ENCODE measurements at places on chromosomes 7 and 10. TPM values are rescaled to one million over a fixed set of nuclear protein-coding genes. Genes with fewer than 3 reads are reported as not detected.

- H3K4me3 ChIP-seq: no peak overlapping the region
- H3K36me3 ChIP-seq: peaks cover 20% of the 10 kb centered on the region
- no peaks in the 10 kb centered on the region for H3K4me1 ChIP-seq
- no peak for DNase-seq
- H3K27ac ChIP-seq: no peak overlapping the region
Observed at GRCh38 chr10:32031920-32032319, 24.3 kb downstream of the KIF5B start.

GRCh38 chr7:128166603-128167041 is 74.5 kb upstream of the LEP start:
- H3K27me3 ChIP-seq: peaks cover 51% of the 10 kb centered on the region
- DNase-seq: peak; percentile 11

Gene NANOS1
- total RNA-seq: 0.91 TPM

Gene TDRD1
- 0.37 TPM for total RNA-seq

- no peaks in the 10 kb centered on the region for H3K4me1 ChIP-seq
- H3K36me3 ChIP-seq: no peaks in the 10 kb centered on the region
- no peaks in the 10 kb centered on the region for H3K27me3 ChIP-seq
- H3K27ac ChIP-seq: no peak overlapping the region
- no peak overlapping the region for H3K4me3 ChIP-seq
Observed at GRCh38 chr7:93933156-93933555, 11.6 kb downstream of the GNG11 start.

GRCh38 chr7:45387837-45388236 is 186.3 kb upstream of the ADCY1 start:
- no peaks in the 10 kb centered on the region for H3K27me3 ChIP-seq
- H3K4me3 ChIP-seq: no peak overlapping the region
- no peaks in the 10 kb centered on the region for H3K36me3 ChIP-seq
- H3K27ac ChIP-seq: no peak overlapping the region
- no peak for DNase-seq

Gene GDF10
- 30.3 TPM for total RNA-seq

DNA sequence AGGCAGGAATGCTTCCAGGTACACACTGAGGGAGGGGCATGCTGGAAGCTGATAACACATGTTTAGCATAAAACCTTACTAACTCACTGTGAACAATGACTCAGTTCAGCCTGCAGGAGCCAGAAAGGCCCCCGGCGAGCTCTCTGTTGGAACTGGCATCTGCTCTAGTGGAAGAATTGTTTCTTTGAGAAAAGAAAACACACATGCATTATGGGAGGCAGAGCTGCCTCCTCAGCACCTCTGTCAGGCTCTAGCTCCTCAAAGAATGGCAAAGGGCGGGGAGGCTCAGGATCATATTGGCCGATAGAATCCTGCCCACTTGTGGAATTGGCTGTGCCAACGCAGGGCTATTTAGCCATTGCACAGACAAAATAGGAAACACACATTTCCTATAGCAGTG is 338.3 kb downstream of the CXCL12 start:
- peaks cover 7% of the 10 kb centered on the region for H3K4me1 ChIP-seq
- H3K27me3 ChIP-seq: no peaks in the 10 kb centered on the region
- no peak for DNase-seq
- H3K4me3 ChIP-seq: no peak overlapping the region

GRCh38 chr7:89966067-89966664 is 188.1 kb upstream of the STEAP1 start:
- no peak for DNase-seq
- H3K36me3 ChIP-seq: no peaks in the 10 kb centered on the region
- H3K27ac ChIP-seq: no peak overlapping the region
- no peak overlapping the region for H3K4me3 ChIP-seq

GRCh38 chr7:1071731-1072254 is 16.1 kb upstream of the GPER1 start:
- no peaks in the 10 kb centered on the region for H3K27me3 ChIP-seq
- no peaks in the 10 kb centered on the region for H3K36me3 ChIP-seq
- H3K27ac ChIP-seq: no peak overlapping the region
- no peak for DNase-seq
- no peaks in the 10 kb centered on the region for H3K4me1 ChIP-seq
- H3K4me3 ChIP-seq: no peak overlapping the region

DNA sequence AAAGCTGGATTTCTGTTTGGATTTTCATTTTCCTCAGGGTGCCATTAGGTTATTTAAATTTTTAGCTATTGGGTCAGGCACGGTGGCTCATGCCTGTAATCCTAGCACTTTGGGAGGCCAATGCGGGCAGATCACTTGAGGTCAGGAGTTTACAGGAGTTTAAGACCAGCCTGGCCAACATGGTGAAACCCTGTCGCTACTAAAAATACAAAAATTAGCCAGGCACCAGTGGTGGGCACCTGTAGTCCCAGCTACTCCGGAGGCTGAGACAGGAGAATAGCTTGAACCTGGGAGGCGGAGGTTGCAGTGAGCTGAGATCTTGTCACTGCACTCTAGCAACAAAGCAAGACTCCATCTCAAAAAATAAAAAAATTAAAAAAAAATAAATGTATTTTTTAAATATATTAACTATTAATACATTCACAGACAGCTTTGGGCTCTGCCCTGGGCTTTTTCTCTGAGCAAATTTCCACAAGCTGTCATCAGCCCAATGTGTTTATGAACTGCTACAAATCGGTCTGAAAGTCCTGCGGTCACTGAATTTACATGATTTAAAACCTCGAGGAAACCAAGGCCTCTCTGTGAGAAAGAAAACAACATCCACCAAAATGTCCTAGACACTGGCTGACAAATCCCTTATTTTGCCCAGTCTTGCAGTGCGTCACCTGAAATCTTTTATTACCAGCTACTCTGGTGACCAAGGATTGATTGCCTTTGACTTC is 19.2 kb upstream of the PLEKHS1 start:
- peaks cover 8% of the 10 kb centered on the region for H3K4me1 ChIP-seq
- no peak overlapping the region for H3K4me3 ChIP-seq
- no peaks in the 10 kb centered on the region for H3K27me3 ChIP-seq
- H3K36me3 ChIP-seq: peaks cover 20% of the 10 kb centered on the region
- H3K27ac ChIP-seq: no peak overlapping the region
- no peak for DNase-seq

Gene TMEM229A
- total RNA-seq: not detected

DNA sequence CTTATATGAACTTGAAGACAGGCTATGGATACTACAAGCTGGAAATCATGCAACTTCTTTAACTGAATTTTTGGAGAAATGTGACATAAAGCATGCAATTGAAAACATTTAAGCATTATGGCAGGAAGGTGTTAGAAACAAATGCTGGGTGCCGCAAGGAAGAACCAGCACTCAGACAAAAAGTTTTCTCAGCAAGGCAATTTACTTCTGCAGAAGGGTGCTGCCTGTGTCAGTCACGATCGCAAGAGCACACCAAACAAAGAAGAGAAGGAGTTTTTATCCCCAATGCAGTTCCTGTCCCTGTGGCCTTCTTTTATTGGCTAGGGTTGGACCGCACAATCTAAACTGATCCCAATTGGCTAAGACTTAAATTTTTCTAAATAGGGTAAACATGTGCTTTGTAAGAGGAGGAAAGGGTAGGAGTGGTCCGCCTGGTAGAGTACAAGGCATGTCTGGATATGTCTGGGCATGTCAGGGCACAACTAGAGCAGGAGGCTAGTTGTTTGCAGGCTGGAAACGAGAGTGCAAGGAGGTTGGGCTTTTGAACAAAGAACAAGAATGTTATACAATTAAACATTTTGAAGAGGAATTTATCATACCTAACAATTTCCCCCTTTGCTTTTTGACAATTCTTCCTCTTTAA is 109.6 kb upstream of the FAM3C start:
- no peak overlapping the region for H3K27ac ChIP-seq
- DNase-seq: no peak
- H3K27me3 ChIP-seq: no peaks in the 10 kb centered on the region
- no peaks in the 10 kb centered on the region for H3K36me3 ChIP-seq

Gene LARP4B
- 133 TPM for total RNA-seq

Gene LCOR
- 28.3 TPM for total RNA-seq

- H3K27ac ChIP-seq: no peak overlapping the region
- H3K27me3 ChIP-seq: no peaks in the 10 kb centered on the region
- no peaks in the 10 kb centered on the region for H3K4me1 ChIP-seq
- H3K36me3 ChIP-seq: no peaks in the 10 kb centered on the region
- no peak overlapping the region for H3K4me3 ChIP-seq
- peak; percentile 6 for DNase-seq
Observed at GRCh38 chr10:121681997-121682687, 83.9 kb upstream of the FGFR2 start.

- DNase-seq: peak; percentile 14
- H3K36me3 ChIP-seq: no peaks in the 10 kb centered on the region
- H3K27me3 ChIP-seq: no peaks in the 10 kb centered on the region
Observed at GRCh38 chr7:90250601-90251303, 5.8 kb downstream of the CFAP69 start.

Gene SLC26A3
- 0.31 TPM for total RNA-seq

DNA sequence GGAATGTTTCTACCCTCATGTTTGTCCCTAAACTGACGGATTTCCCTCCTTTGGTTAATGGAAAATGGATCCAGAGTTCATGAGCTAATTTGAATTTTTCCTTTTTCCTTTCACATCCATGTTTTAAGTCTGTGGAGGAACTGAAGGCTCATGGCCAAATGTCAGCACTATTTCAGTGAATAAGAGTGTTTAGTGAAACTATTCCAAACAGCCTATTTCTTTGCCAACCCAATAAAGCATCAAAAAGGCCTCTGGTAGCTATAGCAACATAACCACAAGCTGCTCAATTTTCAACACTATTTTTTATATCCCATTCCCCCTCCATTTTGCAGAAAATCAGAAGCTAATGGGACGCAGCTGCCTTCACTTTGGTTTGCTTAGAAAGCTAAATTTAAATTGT is 1454.1 kb downstream of the GATA3 start:
- H3K4me1 ChIP-seq: no peaks in the 10 kb centered on the region
- H3K27me3 ChIP-seq: no peaks in the 10 kb centered on the region
- H3K4me3 ChIP-seq: no peak overlapping the region
- DNase-seq: peak; percentile 21
- H3K27ac ChIP-seq: no peak overlapping the region
- H3K36me3 ChIP-seq: no peaks in the 10 kb centered on the region

Gene TMEM130
- 0.43 TPM for total RNA-seq

Gene SUGCT
- total RNA-seq: 4.2 TPM

DNA sequence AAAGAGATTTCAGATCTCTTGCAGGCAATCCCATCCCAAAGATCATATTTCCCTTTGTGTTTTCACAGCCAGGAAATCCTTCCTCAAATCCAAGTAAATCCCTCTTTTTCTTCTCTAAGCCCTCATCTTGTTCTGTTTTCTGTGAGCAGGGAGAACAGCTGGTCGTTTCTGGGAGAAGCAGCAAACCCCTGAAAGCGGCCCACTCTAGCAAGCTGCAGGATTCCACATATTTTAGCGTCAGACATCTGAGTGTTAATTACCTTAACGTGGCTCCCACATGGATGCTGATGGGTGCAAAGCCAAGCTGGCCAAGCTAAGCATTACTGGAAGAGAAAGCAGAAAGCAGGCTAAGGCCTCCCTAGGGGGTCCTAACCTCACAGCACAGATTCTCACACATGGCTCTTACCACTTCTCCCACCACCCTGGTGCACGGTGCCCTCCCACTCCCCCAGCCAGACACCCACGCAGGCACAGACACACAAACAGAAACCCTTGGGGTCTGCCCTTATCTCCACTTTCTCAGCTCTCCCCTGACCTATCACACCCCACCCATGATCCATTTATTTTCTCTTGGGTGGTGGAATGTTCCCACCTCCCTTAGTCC is 551.0 kb upstream of the AUTS2 start:
- no peaks in the 10 kb centered on the region for H3K4me1 ChIP-seq
- H3K27me3 ChIP-seq: no peaks in the 10 kb centered on the region
- H3K4me3 ChIP-seq: no peak overlapping the region
- H3K36me3 ChIP-seq: no peaks in the 10 kb centered on the region
- DNase-seq: no peak

DNA sequence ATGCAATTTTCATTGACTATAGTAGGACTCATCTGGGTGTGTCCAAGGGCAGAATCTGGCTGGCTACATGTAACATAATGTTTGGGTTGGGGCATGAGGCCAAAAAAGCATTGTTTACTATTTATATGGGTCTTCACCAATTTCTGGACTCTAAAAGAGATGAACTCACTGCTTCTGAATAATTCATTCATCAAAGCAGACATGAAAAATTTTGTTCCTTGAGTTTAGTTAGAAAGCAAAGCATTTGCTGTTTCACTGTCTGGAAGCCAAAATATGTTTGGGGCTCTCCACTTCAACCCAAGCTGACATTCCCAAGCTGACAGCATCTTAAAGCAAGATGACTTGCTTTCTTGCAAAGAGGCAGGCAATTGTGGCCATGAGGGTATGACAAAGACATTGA is 670.6 kb downstream of the SUGCT start:
- DNase-seq: no peak
- H3K4me3 ChIP-seq: no peak overlapping the region
- no peaks in the 10 kb centered on the region for H3K4me1 ChIP-seq

GRCh38 chr10:22894714-22895113 is 33.1 kb upstream of the ARMC3 start:
- no peaks in the 10 kb centered on the region for H3K27me3 ChIP-seq
- no peaks in the 10 kb centered on the region for H3K4me1 ChIP-seq
- H3K4me3 ChIP-seq: no peak overlapping the region
- no peaks in the 10 kb centered on the region for H3K36me3 ChIP-seq
- H3K27ac ChIP-seq: no peak overlapping the region

DNA sequence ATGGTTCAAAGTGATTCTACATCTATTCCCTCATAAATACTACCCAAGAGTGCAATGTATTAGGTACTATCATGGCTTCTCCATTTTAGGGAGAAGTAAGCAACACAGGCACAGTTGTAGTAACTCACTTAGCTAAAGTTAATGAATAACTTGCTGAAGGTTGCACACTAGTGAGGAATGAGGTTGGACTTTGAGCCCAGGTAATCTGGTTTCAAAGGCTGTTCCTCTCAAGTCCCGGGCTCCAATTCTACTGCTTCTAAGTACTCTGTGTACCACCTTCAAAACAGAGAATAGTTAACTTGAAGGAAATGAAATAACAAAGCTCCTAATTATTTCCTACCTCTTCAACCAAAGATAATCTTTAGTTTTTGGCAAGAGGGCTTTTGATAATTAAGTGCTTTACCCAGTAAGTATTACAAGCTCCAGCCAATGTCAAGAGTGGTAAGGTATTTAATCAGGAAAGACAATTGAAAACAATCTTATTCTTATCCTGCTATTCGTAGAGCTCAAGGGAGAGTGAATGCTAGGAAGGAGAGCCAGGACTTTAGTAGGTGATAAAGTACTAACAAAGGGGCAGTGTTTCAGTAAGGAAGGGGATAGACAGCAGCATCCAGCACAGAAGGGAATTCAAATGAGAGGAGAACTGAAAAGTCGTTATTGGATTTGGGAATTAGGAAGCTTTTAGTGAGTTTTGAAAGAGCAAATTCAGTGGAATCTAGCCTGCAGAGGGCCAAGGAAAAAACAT is 158.2 kb upstream of the PTPRZ1 start:
- no peaks in the 10 kb centered on the region for H3K4me1 ChIP-seq
- H3K27me3 ChIP-seq: no peaks in the 10 kb centered on the region
- peak; percentile 72 for DNase-seq
- no peak overlapping the region for H3K4me3 ChIP-seq
- no peaks in the 10 kb centered on the region for H3K36me3 ChIP-seq
